ENCODE measurements at places on chromosomes 3 and 15. TPM values are rescaled to one million over a fixed set of nuclear protein-coding genes. Genes with fewer than 3 reads are reported as not detected.

DNA sequence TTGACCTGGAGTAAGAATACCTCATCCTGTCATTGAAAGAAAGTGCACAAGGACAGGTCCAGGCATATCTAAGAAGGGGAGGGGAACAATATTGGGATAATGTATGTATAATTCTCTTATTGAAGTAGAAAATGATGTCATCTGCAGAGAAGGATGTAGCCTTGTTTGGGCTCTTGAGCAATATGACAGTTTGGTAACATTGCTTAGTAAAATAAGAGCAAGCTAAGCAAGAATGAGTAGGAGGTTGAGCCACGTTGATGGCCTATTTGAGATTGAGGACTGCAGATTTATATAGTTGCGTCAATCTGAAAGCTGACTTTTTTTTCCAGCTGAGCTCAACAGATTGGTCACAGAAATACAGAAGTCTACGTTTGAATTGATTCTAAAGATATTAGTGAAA is 145.2 kb downstream of the FILIP1L start:
- no peaks in the 10 kb centered on the region for H3K36me3 ChIP-seq
- no peak overlapping the region for H3K27ac ChIP-seq
- H3K4me3 ChIP-seq, result no peak overlapping the region
- H3K27me3 ChIP-seq, result no peaks in the 10 kb centered on the region

DNA sequence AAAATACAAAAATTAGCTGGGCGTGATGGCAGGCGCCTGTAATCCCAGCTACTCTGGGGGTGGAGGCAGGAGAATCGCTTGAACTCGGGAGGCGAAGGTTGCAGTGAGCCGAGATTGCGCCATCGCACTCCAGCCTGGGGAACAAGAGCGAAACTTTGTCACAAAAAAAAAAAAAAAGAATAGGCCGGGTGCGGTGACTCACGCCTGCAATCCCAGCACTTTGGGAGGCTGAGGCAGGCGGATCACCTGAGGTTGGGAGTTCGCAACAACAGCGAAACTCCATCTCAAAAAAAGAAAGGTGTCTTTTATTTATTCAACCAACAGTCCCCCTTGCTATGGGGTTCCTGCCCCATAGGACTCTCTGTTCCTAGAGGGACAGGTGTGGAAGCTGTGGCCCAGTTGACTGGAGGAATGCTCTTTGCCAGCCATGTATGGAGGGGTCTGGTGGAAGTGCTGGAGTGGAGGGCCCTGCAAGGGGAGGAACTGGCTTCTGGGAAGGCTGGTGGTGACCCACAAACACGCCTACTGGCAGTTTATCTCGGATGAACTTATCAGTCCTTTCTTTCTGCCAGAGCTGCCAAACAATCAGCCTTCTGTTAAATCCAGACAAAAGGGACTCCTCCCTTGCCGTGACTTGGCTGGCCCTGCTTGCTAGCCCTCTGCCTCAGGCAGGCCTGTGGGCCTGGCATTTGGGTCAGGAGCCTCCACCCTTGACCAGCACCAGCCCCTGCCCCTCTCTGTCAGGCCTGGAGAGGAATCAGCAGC is 4.6 kb upstream of the DAG1 start:
- peaks cover 43% of the 10 kb centered on the region for H3K4me1 ChIP-seq
- peak; percentile 48 for DNase-seq
- H3K36me3 ChIP-seq, result no peaks in the 10 kb centered on the region
- H3K27ac ChIP-seq, result peak overlapping the region; percentile 72

DNA sequence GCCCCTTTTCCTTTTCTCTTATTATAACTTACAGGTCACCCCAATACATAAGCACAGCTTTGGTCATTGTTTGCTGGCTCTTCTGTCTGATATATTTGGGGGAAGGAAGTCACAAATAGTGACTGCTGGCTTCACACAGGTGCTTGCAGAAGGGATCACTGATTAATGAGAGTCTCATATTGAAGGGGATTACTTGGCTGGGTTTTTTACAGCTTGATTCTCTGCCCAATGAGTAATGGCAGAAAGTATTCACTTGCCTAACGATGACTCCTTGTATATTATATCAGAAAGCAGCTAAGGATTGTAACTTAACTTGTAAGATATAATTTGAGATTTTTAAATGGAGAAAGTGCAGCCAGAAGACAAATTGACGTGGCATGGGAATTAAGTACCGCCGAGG is 119.3 kb upstream of the PFN2 start:
- no peaks in the 10 kb centered on the region for H3K4me1 ChIP-seq
- no peak for DNase-seq
- H3K4me3 ChIP-seq, result no peak overlapping the region
- no peaks in the 10 kb centered on the region for H3K36me3 ChIP-seq
- H3K27me3 ChIP-seq, result no peaks in the 10 kb centered on the region

GRCh38 chr15:70158309-70159000 is 60.7 kb upstream of the TLE3 start:
- H3K4me1 ChIP-seq, result peaks cover 32% of the 10 kb centered on the region
- H3K4me3 ChIP-seq, result no peak overlapping the region
- no peaks in the 10 kb centered on the region for H3K27me3 ChIP-seq
- no peak overlapping the region for H3K27ac ChIP-seq
- DNase-seq, result no peak

DNA sequence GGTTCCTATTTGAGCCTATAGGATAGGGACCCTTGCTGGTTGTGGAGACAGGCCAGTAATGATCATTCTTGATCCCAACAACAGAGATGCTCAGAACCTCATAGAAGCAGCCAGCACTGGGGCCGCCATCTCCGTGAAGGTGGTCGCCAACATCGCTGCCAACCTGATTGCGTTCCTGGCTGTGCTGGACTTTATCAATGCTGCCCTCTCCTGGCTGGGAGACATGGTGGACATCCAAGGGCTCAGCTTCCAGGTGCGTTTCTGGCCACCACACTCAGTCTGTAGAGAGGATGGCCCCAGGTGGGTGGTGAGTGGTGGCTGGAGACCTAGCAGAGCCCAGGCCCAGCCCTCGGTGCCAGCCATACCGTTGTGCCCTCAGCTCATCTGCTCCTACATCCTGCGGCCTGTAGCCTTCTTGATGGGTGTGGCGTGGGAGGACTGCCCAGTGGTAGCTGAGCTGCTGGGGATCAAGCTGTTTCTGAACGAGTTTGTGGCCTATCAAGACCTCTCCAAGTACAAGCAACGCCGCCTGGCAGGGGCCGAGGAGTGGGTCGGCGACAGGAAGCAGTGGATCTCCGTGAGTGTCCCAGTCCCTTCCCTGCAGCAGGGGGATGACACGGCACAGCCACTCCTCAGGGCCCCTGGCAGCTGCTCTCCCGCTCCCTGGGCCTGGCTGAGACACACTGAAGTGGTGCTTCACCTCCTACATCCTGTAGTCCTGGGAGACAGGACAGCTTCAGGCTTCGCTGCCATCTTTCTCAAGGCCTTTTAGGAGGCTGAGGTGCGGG is 46.5 kb upstream of the PDE8A start:
- DNase-seq, result peak; percentile 63
- H3K36me3 ChIP-seq, result no peaks in the 10 kb centered on the region
- no peak overlapping the region for H3K27ac ChIP-seq
- H3K4me3 ChIP-seq, result no peak overlapping the region
- H3K4me1 ChIP-seq, result no peaks in the 10 kb centered on the region

GRCh38 chr3:168859143-168859542 is 763.4 kb upstream of the GOLIM4 start:
- H3K4me3 ChIP-seq, result no peak overlapping the region
- H3K36me3 ChIP-seq, result no peaks in the 10 kb centered on the region
- no peak for DNase-seq

DNA sequence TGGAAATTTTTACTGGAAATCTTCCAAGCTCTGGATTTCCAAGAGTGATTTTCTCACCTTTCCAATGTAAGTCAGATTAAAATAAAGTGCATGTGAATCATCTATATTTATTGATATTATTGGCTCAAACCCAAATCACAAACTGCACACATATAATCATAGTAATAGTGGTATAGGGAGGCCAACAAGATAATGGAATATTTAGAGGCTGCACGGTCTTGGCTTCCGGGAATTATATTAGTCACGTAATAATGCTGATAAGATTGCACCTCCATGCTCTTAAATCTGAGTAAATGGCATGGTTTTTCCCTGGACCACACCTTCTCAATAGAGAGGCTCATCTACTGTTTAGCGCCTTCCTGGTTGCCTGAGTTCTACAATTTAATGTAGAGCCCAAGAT is 567.1 kb upstream of the NR2F2 start:
- no peaks in the 10 kb centered on the region for H3K36me3 ChIP-seq
- H3K27ac ChIP-seq, result no peak overlapping the region
- no peaks in the 10 kb centered on the region for H3K4me1 ChIP-seq
- no peak for DNase-seq
- no peaks in the 10 kb centered on the region for H3K27me3 ChIP-seq

GRCh38 chr15:89327113-89327512 is 7.5 kb downstream of the POLG start:
- peaks cover 95% of the 10 kb centered on the region for H3K36me3 ChIP-seq
- no peak for DNase-seq
- peaks cover 30% of the 10 kb centered on the region for H3K4me1 ChIP-seq
- no peak overlapping the region for H3K4me3 ChIP-seq
- H3K27ac ChIP-seq, result no peak overlapping the region

- no peaks in the 10 kb centered on the region for H3K36me3 ChIP-seq
- no peak overlapping the region for H3K27ac ChIP-seq
- DNase-seq, result no peak
- H3K4me3 ChIP-seq, result no peak overlapping the region
These were observed 46.6 kb upstream of the SNRK start for GRCh38 chr3:43239755-43240154.

DNA sequence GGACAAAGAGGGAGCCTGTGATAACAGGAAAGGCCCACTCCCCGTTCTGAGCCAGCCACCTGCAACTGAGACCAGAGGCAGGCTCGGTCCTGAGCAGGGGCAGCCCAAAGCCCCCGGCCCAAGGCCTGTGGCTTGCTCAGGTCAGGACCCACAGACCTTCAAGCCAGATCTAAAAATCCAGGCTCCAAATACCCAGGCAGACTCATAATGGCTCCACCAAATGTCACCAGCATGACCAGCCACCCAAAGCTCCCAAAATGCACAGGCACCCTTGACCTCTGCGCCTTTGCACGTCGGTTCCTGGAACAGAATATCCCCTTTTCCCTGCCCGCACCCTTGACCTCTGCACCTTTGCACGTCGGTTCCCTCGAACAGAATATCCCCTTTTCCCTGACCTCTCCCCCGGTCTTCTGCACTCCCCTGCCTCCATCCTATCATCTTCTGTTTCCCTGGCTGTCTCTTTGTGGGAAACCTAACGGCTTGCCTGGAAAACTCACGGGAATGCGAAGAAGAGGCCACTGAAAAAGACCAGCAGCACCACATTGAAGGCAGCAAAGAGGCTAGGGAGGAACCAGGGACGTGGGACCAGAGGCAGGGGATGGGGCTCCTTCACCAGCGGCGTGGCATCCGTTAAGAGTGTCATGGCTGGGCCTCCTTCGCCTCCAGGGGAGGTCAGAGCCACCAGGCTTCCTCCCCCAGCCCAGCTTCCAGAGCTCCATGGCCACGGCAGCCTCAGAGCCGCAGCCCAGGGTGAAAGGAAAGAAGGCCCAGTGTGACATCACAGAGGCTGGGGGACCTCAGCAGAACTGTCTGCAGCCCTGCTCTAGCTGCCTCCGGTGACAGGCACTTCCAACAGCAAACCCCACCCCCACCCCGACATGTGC is at the start of gene ZDHHC19:
ZDHHC19 (minus strand) TSS at position 728 of the 884 bp plus-strand sequence; CDS start at position 643, 85 bp downstream.
- no peak within 1 kb of the TSS for H3K4me3 ChIP-seq
- H3K36me3 ChIP-seq, result no peaks in the 10 kb centered on the region
- no peaks in the 10 kb centered on the region for H3K27me3 ChIP-seq
- H3K27ac ChIP-seq, result no peak within 1 kb of the TSS
- DNase-seq, result no peak

DNA sequence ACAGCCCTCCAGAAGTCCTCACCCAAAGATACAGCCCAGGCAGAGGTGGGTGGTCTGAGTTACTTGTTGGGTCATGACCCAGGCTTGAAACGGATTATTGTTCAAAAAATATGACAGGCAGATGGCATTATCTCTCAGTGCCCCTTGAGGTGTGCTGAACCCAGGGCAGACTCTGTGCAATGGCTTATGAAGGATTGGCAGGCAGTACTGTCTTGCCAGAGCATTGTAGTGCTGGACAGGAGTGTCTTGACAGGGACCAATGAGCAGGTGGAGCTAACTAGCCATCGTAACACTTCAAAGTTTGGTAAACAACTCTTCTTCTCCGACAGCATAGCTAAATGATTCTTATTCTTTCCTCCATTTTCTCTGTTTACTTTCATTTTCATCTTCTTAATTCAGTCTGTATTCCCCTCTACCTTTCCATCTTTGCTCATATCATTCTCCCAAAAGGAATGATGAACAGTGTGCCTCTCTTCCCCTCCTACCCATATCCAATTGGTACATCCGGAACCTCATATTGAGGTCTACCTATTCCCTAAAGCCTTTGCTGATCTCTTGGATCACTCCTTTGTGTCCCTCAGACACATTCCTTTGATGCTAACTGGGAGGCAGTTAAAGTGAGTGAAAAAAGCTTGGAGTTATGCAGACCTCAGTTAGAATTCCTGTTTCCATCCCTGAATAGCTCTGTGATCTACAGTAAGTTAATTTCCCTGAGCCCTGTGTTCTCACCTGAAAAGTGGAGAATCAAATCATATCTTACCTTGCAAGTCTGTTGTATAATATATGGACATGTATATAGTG is 2.6 kb upstream of the IL20RB start:
- H3K27ac ChIP-seq, result no peak overlapping the region
- H3K27me3 ChIP-seq, result no peaks in the 10 kb centered on the region
- no peaks in the 10 kb centered on the region for H3K36me3 ChIP-seq
- no peak overlapping the region for H3K4me3 ChIP-seq
- peaks cover 4% of the 10 kb centered on the region for H3K4me1 ChIP-seq
- no peak for DNase-seq

- H3K36me3 ChIP-seq, result no peaks in the 10 kb centered on the region
- H3K4me1 ChIP-seq, result no peaks in the 10 kb centered on the region
- H3K4me3 ChIP-seq, result no peak overlapping the region
- H3K27me3 ChIP-seq, result no peaks in the 10 kb centered on the region
- no peak overlapping the region for H3K27ac ChIP-seq
- no peak for DNase-seq
These were observed 435.4 kb upstream of the GOLIM4 start for GRCh38 chr3:168531116-168531515.

GRCh38 chr15:80216911-80217310 is 35.1 kb downstream of the CTXND1 start:
- no peak overlapping the region for H3K4me3 ChIP-seq
- H3K36me3 ChIP-seq, result no peaks in the 10 kb centered on the region
- H3K27ac ChIP-seq, result no peak overlapping the region
- no peak for DNase-seq
- no peaks in the 10 kb centered on the region for H3K27me3 ChIP-seq

DNA sequence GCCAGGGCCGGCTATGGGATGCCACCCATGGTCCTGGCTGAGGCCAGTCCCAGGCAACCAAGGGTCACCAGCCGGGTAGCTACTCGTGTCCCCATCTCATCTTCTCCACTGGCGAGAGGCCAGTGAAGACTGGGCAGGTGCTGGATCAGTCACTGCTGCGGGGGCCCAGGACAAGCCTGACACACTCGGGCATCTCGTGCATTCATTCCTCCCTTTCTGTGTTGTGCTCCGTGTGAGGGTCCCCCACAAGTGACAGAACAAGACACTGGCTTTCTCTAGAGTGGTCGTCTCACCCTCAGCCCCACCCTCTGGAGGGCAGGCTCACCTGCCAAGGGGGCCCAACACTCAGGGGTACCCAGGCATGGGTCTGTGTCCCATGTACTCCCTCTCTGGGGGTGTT is 48.4 kb downstream of the ROPN1B start:
- H3K4me1 ChIP-seq, result no peaks in the 10 kb centered on the region
- no peak overlapping the region for H3K4me3 ChIP-seq
- H3K36me3 ChIP-seq, result no peaks in the 10 kb centered on the region
- no peak for DNase-seq

DUOXA2 gene
- not detected for total RNA-seq

AEN gene
- total RNA-seq, result 16.1 TPM

ATP10A gene
- total RNA-seq, result 40.3 TPM

All from upper lobe of left lung (tissue), 6 donors.